ENCODE measurements at places on chromosomes 13 and 19. TPM values are rescaled to one million over a fixed set of nuclear protein-coding genes. Genes with fewer than 3 reads are reported as not detected.

ICAM4 gene
- total RNA-seq, result not detected

NBEA gene
- total RNA-seq, result 350 TPM

TYROBP gene
- total RNA-seq, result 3.4 TPM

C1QTNF9 gene
- total RNA-seq, result not detected

NLRP11 gene
- total RNA-seq, result not detected

KLK7 gene
- total RNA-seq, result not detected

CCDC194 gene
- not detected for total RNA-seq

CERS1 gene
- total RNA-seq, result 25.7 TPM

LILRA1 gene
- total RNA-seq, result not detected

ELANE gene
- not detected for total RNA-seq

SYCN gene
- total RNA-seq, result not detected

GARIN5A gene
- 1.3 TPM for total RNA-seq
